Stromal cell of bone marrow (primary cell): ENCODE measurements at places on chromosomes 5 and 9.

- DNase-seq = peak; percentile 48
These were observed 4.8 kb downstream of the SUB1 start for GRCh38 chr5:32589942-32590869.

DNA sequence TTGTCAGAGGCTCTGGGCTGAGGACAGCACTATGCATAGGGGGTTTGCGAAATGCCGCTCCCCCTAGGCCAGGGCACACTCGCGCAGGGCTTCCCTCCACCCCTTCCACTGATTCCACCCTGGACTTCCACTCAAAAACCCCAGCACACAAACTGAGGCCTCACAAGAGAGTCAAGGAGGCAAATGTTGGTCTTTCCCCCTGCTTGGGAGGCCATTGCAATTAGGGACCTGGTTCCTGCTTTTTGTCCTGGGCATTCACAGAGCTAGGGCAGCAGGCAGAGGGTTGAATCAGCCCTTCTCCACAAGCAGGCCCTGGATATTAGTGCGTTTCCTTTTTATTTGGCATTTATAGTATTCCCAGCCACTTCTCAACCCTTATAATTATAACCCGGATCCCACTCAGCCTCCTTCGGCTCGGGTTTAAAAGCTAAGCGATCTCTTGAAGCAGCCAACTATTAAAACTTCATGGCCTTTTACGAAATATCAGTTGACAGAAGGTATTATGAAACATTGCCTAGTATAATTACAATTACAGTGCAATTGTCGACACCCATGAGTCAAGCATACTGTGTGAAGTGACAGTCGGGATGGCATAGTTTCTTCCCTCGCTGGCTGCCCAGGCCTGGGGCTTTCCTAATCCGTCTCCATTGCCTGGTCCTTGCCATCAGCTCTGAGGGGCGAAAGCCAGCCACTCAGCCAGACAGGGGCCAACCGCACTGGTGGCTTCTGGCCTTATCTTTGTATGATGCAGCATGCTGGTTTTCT lies 285.5 kb upstream of the MAP3K1 start:
- DNase-seq = no peak

DNA sequence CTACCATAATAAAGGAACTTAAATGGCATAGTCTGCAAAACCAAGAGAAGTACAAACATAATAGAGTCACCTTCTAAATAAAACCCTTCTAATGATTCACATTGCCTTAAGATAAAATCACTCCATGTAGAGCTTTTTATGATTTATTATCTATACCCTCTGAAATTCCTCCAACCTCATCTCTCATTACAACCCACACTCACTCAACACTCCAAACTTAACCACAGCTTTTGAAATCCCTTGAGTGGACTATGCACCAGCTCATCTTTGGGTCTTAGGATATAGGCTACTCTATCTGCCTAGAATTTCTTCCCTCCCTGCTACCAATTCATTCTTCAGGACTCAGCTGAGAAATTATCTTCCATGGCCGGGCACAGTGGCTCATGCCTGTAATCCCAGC lies 122.5 kb downstream of the CETN3 start:
- DNase-seq = no peak

- DNase-seq = no peak
These were observed 162.9 kb upstream of the DAB2 start for GRCh38 chr5:39587675-39588074.

GRCh38 chr5:72511774-72512592 lies 4.8 kb upstream of the ZNF366 start:
- no peak for DNase-seq

GRCh38 chr5:72599519-72600370 lies 92.5 kb upstream of the ZNF366 start:
- DNase-seq = no peak

- DNase-seq = no peak
These were observed 101.3 kb downstream of the AGTPBP1 start for GRCh38 chr9:85640425-85640824.

- no peak for DNase-seq
These were observed 2.2 kb downstream of the SPOCK1 start for GRCh38 chr5:137496919-137497318.

DNA sequence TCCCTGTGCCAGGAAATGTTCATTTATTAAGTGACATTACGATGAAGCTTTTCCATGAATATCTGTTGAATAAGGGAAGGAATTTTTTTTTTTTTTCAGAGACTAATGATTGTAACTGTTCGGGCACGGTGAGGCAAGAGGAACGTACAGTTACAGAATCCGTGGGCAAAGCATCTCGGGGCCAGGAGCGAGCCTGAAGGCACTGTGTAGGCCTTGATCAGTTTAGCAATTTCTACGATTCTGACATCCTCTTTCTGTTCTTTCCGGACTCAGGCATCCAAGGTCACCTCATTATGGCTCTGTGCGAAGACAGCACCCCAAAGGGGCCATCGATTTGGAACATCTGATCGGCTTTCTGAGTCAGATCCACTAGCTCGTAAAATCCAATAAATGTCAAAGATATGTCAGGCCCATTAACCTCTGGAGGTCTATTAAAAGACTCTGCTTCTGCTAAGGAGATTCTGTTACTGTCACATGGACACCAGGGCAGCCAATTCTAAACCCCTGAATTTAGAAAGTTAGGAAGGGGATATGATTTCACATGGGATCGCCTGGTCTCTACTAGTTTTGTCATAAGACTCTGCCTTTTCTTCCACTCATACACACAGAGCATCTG lies 41.4 kb upstream of the BOD1 start:
- no peak for DNase-seq

- DNase-seq = no peak
These were observed 136.3 kb downstream of the TTLL11 start for GRCh38 chr9:121956808-121957207.

DNA sequence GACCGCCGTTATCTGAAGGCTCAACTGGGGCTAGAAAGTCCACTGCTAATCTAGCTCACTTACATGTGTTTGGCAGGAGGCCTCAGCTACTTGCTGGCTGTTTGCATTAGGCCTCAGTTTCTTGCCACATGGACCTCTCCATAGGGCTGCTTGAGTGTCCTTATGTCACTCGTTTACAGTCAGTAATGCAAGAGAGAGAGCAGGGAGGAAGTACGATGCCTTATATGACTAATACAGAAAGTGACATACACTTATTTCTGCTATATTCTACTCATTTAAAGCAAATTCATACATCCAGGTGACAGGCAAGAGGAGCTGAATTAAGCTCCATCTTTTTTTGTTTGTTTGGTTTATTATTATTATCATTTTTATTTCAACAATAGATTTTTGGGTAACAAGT lies 179.6 kb downstream of the LURAP1L start:
- no peak for DNase-seq

GRCh38 chr5:133896873-133897272 lies 71.6 kb downstream of the C5orf15 start:
- DNase-seq = no peak

DNA sequence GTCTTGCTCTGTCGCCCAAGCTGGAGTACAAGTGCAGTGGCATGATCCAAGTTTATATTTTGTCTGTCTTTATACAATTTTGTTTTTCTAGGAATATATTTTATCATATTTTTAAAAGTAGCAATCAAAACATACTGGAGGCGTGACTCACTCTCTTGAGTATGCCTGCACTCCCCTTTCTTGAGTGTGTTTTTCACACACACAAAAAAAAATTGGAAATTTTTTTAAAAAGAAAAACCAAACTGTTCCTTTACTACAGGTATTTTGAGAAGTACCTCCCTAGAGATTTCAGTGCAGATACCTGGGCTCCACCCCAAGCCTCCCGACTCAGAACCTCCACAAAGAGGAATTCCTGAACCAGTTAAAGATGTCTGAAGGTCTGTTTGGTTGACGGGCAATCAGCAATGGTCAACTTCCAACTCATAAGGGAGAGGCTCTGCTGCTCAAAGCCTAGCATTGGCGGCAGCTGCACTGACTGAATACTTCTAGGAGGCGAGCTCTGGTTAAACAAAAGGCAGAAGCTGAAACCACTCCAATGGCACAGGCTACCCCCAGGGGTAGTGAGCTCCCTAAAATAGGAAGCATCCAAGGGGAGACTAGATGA lies 27.4 kb downstream of the PDE6A start:
- peak; percentile 14 for DNase-seq

DNA sequence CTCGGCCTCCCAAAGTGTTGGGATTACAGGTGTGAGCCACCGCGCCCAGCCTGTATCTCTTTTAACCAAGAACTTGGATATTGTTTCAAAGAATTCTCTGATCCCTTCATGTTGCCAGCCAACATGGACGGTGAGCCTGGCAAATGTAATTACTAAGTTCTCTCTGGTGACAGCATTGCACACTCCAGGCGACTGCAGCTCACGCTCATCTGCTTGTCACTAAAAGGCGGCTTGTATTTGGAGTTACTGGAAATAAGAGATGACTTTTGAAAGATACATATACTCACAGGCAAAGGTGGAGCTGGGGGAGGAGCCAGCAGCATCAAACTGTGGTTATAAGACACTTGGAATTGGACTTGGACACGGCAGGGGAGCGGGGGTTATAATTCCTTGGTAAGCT lies 172.3 kb downstream of the SLIT3 start:
- no peak for DNase-seq

DNA sequence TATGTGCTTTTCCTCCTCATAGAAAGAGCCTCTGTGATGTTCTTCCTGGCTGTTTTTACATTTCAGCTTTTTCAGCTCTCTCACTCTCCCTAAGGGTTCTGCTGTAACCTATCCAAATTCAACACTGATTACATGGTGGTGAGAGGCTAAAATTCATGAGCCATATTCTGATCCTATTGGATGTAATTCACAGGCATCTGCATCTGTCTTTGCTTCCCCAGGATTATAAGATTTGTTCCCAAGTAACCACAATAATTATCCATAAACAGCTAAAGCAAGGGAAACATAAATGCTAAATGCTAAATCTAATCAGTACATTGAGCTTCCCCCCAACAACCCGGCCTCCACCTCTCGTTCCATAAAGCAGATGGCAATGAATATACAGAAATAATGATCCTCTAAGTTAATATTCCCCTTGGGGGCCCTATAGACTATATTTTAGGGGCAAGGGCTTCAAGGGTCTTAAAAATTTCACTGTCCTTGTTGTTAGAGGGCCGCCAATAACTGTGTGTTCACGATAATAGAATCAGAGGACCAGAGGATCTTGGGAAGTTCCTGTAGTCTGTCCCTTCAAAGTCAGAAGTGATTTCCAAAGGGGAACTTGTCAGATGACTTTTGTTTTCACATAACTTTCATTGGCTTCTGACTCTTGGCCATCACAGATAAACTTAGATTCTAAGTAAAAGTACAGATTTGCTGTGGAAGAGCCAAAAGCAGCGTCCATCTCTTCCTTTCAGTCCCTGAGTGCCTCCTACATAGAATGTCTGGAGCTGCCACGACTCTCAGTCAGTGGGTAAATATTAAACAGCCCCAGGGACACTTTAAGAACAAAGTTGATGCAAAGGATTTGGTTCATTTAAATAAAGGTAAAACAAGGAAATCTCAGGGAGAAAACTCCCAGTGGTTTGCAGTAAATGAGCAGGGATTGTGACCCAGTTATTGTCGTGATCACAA lies 125.6 kb downstream of the ALDH1A1 start:
- DNase-seq = peak; percentile 62

DNA sequence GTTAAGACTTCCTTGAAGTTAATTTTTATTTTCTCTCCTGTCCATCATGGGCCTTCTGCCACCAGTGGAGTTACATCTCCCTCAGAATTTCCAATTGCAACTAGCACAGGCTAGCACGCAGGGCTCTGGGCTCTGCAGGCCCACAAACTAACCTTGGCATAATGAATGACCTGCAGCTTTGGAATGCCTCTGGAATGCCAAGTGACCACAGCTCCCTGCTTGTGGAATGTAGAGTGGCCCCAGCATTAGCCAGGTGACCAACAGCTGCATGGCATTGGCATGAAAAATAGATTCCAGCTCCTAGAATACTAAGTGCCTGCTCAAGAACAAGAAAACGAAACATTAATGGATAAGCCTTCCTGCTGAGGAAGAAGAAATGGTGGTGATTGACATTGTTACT lies 726.1 kb downstream of the BRINP1 start:
- no peak for DNase-seq

GRCh38 chr9:136140966-136141365 lies 22.3 kb upstream of the TMEM250 start:
- no peak for DNase-seq

GRCh38 chr9:32487981-32488380 lies 38.0 kb downstream of the RIGI start:
- DNase-seq = no peak

- DNase-seq = no peak
These were observed 173.3 kb upstream of the GAS1 start for GRCh38 chr9:87120610-87121009.

- no peak for DNase-seq
These were observed 86.9 kb downstream of the MVB12B start for GRCh38 chr9:126413391-126414068.

DNA sequence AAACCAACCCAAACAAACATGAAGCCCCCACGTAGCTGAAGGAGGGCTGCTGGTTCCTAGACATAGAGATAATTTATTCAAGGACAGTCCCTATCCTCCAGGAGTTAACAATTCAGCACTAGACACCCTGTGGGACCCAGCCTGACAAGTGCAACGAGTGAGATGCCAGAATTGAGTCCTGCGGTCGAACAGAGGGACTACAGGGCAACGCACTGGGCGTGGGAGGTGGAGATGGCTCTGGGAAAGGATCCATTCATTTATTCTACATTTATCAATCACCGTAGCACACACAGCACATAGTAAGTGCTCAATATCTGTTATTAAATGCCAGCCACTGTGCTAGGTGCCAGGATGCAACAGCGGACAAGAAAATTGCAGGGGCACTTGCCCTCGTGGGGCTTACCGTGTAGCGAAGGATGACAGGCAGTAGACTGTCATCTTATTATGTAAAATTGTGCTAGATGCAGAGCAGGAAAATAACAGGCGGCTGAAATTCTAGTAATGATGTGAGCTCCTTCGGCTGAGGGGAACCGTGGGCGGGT lies 855 bp upstream of the ARHGAP26 start:
- no peak for DNase-seq

DNA sequence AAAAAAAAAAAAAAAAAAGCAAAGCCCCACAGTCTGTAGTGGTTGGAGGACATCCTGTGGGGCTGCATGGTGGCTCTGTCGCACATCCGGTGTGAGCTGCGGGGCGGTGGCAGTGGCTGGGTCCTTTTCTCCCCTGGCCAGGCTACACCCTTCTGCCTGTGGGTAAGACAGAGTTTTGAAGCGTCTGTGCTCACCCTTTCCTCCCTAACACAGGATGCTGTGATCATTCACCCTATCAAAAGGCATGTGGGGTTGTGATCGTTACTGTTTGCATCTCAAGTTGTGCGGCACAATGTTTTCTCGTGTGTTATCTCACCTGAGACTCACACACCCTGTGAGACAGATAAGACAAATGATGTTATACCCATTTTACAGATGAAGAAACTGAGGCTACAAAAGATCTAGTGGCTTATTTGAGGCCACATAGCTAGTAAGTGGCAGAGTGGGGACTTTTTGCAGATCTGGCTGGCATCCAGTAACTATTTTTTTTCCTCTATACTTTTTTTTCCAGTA lies 17.5 kb downstream of the IRF1 start:
- no peak for DNase-seq

- DNase-seq = no peak
These were observed 87.4 kb downstream of the ZNF608 start for GRCh38 chr5:124658867-124659557.

DNA sequence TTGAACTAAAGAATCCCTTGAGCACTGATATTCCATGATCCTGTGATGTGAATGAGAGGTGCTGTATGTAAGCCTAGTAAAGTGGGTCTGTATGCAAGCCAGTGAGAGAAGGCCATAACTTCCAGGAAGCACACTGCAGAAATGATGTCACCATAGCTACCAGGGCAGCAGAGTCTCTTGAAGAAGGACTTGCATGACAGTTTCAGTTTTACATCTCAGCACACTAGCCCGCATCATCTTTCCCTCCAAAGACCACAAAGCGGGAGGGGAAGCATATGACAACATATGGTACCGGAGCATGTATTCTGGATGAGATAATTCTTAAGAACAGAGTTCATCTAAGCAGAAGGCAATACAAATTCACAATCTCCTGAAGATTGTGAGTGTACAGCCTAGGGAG lies 37.6 kb upstream of the MAST4 start:
- no peak for DNase-seq
